ENCODE measurements at places on chromosomes 1 and 21. TPM values are rescaled to one million over a fixed set of nuclear protein-coding genes. Genes with fewer than 3 reads are reported as not detected.

Gene CDK18
- 0.44 TPM for total RNA-seq

- H3K36me3 ChIP-seq: peaks cover 62% of the 10 kb centered on the region
- H3K27me3 ChIP-seq: no peaks in the 10 kb centered on the region
- H3K4me3 ChIP-seq: 0 out of 2 replicates have a peak overlapping the region, but pooled peaks have one; percentile 71
- peaks cover 50% of the 10 kb centered on the region for H3K4me1 ChIP-seq
- no peak overlapping the region for H3K27ac ChIP-seq
Observed at GRCh38 chr1:11923069-11923826, 3.0 kb downstream of the KIAA2013 start.

DNA sequence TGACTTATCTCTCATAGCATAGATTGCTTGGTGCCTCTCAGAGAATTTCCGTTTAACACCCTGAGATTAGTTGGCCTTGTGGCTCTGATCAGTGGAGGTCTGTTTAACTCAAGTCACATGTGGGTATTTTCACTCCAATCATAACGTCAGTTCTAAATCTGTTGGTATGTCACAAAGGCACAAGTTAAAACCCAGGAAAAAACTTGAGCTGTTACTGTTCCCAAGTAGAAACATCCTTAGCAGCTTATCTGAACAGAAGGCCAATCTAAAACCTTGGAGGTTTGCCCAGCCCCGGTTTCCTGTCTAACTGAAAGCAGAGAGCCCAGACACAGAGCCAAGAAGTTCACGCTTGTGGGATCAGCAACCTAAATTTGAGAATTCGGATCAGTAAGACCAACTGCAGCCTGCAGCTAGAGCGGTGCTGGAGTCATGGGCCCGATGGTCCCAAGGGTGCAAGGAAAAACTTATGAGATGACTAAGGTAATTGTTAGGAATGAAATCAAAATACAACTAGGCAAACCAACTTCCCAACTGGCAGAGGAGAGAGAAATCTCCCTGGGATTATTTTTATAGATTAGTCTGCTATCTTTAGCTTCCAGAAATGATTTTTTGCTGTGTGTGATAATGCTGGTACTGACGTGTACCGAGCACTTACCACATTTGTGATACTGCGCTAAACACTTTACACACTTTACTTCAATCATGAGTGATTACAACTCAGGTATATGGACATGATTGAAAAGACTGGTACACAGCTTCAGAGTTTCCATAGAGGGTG is 90.2 kb upstream of the C1orf21 start:
- DNase-seq: peak; percentile 20
- H3K27ac ChIP-seq: no peak overlapping the region
- no peaks in the 10 kb centered on the region for H3K4me1 ChIP-seq
- H3K27me3 ChIP-seq: no peaks in the 10 kb centered on the region
- no peaks in the 10 kb centered on the region for H3K36me3 ChIP-seq
- H3K4me3 ChIP-seq: no peak overlapping the region

Gene AZIN2
- 0.36 TPM for total RNA-seq

DNA sequence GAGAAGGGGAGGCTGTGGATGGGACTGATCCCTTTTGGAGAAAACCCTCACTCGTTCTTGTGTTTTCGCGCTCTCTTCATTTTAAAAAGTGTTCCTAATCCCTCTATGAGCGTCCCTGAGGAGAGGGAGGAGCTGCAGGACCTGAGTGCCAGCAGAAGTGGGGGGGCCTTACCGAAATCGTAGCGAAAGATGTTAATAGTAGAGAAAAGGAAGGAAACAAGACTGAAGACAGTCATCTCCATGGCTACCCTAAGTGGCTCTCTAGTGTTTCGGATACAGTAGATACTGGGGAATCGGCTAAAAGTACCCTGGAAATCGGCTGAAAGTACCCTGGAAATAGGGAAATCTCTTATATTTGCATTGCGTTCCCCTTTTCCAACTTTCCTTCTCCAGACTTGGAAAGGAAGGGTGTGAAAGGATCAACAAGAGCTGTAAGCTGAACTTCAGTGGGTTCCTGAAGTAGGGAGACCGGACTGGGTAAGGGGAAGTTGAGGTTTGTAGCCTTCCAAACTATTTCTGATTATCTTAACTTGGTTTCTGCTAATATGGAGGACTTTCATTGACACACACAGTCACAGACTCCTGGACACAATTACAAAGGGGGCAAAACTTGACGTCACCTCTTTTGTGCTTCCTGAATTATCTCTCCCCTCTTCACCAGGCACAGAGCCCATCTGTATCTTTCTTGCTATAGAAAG is 486 bp upstream of the DSTYK start:
- H3K4me3 ChIP-seq: peak overlapping the region; percentile 85
- peaks cover 16% of the 10 kb centered on the region for H3K4me1 ChIP-seq
- DNase-seq: no peak

- no peak overlapping the region for H3K4me3 ChIP-seq
- H3K4me1 ChIP-seq: no peaks in the 10 kb centered on the region
- DNase-seq: no peak
- no peaks in the 10 kb centered on the region for H3K36me3 ChIP-seq
Observed at GRCh38 chr1:203463469-203464062, 12.0 kb upstream of the PRELP start.

DNA sequence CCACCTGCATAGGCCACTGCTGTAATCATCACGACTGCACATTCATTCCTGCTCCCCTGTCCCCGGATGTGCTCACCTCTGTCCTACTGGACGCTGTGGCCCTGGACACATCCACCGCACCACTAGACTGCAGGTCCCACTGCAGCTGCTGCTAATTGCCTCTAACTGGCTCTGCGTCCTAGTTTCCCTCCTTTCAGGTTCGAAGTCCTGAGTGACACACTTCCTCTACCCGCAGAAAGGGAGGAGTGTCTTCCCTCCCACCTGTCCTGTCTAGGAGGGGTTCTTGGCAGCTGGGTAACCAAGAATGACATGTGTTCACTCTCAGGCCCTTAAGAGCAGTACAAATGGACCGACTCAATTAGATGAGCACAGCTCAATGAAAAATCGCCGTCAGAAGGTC is 40.5 kb upstream of the ITPKB start:
- peaks cover 18% of the 10 kb centered on the region for H3K27me3 ChIP-seq
- DNase-seq: no peak
- no peaks in the 10 kb centered on the region for H3K4me1 ChIP-seq
- no peak overlapping the region for H3K4me3 ChIP-seq

Gene OR2M7
- not detected for total RNA-seq

DNA sequence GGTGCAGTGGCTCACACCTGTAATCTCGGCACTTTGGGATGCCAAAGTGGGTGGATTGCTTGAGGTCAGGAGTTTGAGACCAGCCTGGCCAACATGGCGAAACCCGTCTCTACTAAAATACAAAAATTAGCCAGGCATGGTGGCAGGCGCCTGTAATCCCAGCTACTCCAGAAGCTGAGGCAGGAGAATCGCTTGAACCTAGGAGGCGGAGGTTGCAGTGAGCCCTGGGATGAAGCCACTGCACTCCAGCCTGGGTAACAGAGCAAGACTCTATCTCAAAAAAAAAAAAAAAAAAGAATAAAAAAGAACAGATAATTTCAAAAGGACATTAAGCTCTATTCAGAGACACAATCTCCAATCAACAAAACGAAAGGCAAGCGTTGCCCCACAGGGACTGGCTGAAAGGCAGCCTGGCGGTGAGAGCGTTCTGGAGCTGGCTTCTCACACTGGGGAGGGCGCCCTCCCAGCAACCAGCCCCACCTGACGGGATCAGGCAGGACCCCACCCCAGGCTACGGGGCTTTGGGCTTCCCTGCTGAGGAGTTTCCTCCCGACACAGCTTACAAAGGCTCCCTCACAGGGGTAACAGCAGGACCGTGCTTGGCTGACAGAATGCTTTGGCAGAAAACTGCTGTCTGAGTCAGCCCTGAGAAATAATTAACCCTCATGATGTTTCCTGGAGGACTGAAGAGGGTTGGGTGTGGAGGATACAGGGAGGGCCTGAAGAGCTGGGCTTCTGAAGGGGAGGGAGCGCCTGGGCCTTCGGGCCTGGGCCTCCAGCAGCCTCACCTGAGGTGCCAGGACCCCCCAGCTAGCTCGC is 31.1 kb upstream of the SRP9 start:
- H3K27me3 ChIP-seq: peaks cover 73% of the 10 kb centered on the region
- H3K36me3 ChIP-seq: no peaks in the 10 kb centered on the region
- H3K4me1 ChIP-seq: no peaks in the 10 kb centered on the region

- H3K27me3 ChIP-seq: peaks cover 6% of the 10 kb centered on the region
- no peak overlapping the region for H3K4me3 ChIP-seq
- no peaks in the 10 kb centered on the region for H3K36me3 ChIP-seq
- DNase-seq: no peak
Observed at GRCh38 chr1:28592321-28593071, 431 bp downstream of the RAB42 start.

- no peaks in the 10 kb centered on the region for H3K27me3 ChIP-seq
- DNase-seq: no peak
- no peak overlapping the region for H3K4me3 ChIP-seq
- no peaks in the 10 kb centered on the region for H3K36me3 ChIP-seq
- H3K4me1 ChIP-seq: no peaks in the 10 kb centered on the region
Observed at GRCh38 chr1:78469576-78469975, 21.2 kb upstream of the PTGFR start.

- H3K36me3 ChIP-seq: no peaks in the 10 kb centered on the region
- no peak overlapping the region for H3K27ac ChIP-seq
- H3K27me3 ChIP-seq: peaks cover 49% of the 10 kb centered on the region
- DNase-seq: no peak
- no peaks in the 10 kb centered on the region for H3K4me1 ChIP-seq
Observed at GRCh38 chr1:17683598-17683997, 71.5 kb upstream of the ACTL8 start.

Gene CD1D
- total RNA-seq: 0.07 TPM

DNA sequence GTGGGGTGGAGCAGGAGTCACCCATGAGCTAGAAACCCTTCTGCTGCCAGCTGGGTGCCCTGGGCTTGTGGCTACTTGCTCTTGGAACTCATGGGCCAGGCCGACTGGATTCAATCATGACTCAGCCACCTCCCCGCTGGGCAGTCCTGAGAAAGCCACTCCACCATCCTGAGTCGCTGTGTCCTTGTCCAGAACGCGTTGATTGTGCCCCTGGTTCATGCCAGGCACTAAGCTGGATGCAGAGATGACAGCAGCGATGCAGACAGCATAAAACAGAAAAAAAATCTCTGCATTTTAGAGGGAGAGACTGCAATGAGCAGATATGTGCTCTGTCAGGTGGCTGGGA is 10.6 kb downstream of the PADI1 start:
- H3K36me3 ChIP-seq: no peaks in the 10 kb centered on the region
- peaks cover 73% of the 10 kb centered on the region for H3K27me3 ChIP-seq
- peaks cover 7% of the 10 kb centered on the region for H3K4me1 ChIP-seq

DNA sequence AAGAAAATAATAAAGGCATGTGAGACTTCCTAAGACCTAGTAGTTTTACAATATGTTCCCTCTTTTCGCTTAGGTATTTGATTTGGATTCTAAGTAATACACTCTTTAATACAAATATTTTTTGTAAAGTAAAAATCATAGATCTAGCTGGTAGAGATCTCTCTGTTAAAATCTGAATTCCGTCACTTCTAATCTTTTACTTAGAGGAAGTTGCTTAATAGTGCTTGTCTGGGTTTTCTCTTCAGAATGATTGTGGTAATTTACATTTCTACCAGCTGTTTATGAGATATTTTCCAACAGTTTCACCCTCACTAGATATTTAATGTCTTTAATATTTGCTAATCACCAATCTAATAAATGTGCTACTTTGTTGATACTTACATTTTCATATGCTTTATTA is 23.3 kb downstream of the RBM11 start:
- no peak overlapping the region for H3K4me3 ChIP-seq
- no peaks in the 10 kb centered on the region for H3K27me3 ChIP-seq
- H3K4me1 ChIP-seq: no peaks in the 10 kb centered on the region
- DNase-seq: no peak
- no peaks in the 10 kb centered on the region for H3K36me3 ChIP-seq

- no peaks in the 10 kb centered on the region for H3K36me3 ChIP-seq
- no peak overlapping the region for H3K4me3 ChIP-seq
- H3K27ac ChIP-seq: no peak overlapping the region
- peaks cover 40% of the 10 kb centered on the region for H3K27me3 ChIP-seq
Observed at GRCh38 chr1:205970486-205970885, 27.2 kb upstream of the SLC26A9 start.

DNA sequence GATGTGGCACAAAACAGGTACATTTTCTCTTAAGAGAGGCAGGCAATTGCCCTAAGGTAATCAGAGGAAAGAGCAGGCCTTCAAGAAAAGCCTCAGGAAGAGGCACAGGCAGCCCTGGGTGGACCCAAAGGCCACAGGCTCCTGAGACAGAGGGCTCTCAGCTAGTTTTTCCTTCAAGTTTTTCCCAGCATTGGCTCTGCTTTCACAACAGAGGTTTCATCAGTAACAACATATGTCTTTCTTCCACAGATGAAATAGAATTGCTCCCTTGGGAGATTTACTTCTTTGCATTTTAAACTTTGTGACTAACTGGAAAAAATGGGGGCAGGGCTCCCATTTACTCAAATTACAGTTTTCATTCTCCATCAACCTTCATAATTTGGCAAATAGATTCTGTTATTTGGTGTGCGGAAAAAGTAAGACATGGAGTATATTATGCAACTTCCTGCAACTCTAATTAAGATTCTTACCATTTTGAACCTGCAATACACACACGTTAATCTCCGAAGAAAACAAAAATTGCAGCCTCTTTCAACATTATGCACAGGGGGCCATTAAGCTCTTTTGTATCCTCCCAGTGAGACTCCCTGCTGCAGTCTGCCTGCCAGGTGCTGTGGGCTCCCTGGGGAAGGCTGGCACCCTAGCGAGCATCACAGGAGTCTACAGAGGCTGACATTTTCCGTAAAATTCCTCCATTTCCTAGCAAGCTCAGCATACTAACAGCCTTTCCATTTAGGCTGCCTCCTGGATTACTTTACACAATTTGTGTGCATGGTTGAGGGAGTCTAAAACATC is 282.3 kb downstream of the USH2A start:
- H3K4me3 ChIP-seq: no peak overlapping the region
- no peaks in the 10 kb centered on the region for H3K4me1 ChIP-seq
- no peak overlapping the region for H3K27ac ChIP-seq
- H3K36me3 ChIP-seq: no peaks in the 10 kb centered on the region
- DNase-seq: no peak

DNA sequence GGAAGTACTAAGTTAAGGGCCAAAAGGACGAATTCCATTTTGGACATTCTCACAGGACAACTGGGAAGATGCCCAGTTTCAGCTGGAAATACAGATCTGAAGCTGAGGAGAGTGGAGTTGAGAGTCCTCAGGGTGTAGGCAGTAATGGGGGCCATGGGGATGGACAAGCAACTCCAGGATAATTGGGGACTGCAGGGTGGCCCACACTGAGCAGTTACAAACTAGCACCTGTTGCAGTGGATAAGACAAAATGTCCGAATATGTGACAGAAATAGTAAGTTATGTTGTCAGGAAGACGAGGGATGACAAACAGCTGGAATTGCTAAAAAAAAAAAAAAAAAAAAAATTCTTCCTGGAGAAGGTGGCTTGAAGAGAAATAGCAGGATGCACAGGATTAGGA is 34.6 kb upstream of the KANK4 start:
- H3K27me3 ChIP-seq: peaks cover 13% of the 10 kb centered on the region
- no peaks in the 10 kb centered on the region for H3K36me3 ChIP-seq
- no peak for DNase-seq
- H3K4me1 ChIP-seq: no peaks in the 10 kb centered on the region
- no peak overlapping the region for H3K27ac ChIP-seq
- H3K4me3 ChIP-seq: no peak overlapping the region

Measured in K562 (cell line).